ENCODE measurements at places on chromosomes 3 and 15.

DNA sequence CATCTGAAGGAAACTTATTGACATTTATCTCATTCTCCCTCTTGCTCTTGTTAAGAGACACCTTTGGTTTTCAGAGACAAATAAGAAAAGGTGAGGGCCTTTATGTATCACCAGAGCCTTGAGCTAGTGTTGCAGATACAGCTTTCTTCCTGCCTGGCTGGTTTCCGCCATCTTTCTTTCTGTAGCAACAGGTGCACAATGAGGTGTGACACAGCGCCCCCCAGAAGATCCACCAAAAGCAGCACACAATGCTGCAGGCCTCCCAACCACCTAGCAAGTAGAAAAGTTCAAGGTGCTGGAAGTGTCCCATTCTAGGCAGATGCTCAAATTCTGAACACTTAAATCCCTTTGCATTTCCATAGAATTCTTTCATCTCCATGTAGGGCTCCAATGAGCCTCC, 106.6 kb downstream of the FOXP1 start:
- no peak for DNase-seq

GRCh38 chr3:16388850-16389441, 123.9 kb downstream of the OXNAD1 start:
- no peak for DNase-seq

GRCh38 chr3:73245459-73245858, 184.0 kb downstream of the EBLN2 start:
- DNase-seq, result no peak

DNA sequence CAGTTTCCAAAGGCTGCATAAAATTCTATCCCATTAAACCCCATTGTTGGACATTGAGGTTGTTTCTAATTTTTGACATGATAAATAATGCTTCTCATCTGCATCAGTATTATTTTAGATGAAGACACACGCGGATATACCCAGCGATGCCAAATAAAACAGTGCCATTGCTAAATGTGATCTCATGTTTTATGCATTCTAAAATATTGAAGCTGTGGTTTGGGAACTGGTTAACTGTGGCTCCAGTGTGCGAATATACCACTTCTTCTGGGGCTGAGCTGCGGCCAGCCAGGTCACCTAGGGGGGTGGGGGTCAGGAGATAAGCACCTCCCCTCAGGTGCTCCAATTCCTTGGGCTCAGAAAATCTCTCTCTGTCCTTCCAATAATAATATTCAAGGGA, 230.0 kb downstream of the ADAMTS9 start:
- no peak for DNase-seq

DNA sequence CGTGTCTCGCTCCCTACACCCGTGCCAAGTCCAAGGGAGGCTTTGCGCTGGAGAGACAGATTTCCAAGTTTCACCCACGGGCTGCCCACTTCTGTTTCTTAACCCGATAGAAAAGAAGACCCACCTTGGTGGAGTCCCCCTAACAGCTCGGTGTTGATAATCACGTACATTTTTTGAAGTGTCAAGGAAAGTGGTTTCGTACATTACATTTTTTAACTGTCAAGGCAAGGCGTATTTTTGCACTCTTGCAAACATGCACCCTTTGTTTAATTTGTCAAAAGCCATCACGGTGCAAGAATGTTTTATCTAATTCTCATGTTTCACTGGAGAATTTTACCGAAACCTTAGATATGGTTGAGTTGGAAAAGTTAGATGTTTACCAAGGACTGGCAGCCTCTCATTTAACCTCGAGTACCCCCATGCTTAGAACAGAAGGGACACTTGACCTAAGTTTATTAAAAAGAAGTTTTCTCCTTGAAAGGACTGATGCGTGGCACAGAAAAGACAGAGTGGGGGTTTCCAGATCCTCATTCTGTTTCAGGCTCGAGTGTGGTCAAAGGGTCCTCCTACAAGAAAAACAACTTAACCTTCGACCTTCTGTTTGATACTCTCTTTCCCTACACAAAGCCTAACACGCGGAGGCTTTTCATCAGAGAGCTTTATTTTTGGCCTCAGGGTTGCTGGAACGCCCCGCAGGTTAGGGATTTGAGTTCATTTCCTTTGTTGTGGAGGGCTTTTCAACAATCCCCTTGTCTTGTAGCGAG, 882 bp downstream of the GXYLT2 start:
- DNase-seq, result no peak

DNA sequence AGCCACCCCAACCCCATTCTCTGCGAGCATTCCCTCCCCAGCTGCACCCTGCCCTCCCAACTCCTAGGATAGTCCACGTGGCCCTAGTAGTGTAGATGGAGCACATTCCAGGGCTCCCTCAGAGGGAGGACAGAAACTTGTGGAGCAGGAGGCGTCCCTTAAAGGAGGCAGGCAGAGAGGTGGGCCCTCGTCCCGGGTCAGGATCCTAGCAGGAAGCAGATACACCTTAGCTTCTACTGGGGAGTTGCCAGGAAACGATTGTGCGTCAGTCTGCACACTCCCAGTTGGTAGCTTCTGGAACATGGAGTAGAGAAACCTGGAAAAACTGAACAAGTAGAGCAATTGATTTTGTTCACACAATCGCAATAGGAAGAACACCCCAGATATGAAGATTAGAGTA, 43.9 kb upstream of the KLHL25 start:
- DNase-seq, result no peak

DNA sequence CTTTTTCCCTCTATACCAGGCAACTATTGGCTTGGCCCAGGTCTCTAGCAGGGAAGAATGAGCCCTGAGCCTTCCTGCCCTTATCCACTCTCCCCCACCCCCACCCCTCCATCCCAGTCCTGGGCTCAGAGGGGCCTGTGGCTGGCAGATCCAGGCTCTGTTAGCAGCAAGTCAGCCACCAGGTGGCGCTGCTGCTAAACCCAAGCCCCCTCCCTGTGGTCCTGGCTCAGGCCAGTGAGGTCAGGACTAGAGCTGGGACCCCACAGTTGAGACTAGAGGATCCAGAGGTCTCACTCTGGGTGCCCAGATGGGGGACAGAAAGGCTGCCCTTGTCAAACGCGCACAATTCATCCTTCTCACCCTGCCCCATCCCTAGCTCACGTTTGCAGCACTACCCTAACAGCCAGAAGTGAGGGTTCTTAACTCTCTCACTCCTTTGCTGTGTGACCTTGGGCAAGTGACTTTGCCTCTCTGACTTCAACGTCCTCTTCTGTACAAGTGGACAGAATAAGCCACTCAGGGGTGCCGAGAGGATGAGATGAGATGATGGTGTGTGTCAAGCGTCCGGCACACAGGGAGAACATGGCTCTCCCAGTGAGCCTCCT, 46.8 kb upstream of the SLC6A1 start:
- DNase-seq, result peak; percentile 6

- no peak for DNase-seq
These were observed 18.5 kb downstream of the CPNE4 start for GRCh38 chr3:132016061-132017041.

- no peak for DNase-seq
These were observed 59.4 kb downstream of the WNT5A start for GRCh38 chr3:55427739-55428138.

- DNase-seq, result no peak
These were observed 160.9 kb downstream of the SLCO3A1 start for GRCh38 chr15:92014281-92015030.

GRCh38 chr3:191415566-191415965, 45.4 kb upstream of the PYDC2 start:
- DNase-seq, result no peak

- no peak for DNase-seq
These were observed 70.3 kb downstream of the PHC3 start for GRCh38 chr3:170111147-170111771.

Measured in stimulated activated CD8-positive, alpha-beta memory T cell treated with anti-CD3 and anti-CD28 coated beads, Interleukin-4, amount 100 ng/mL, for 4 hours (primary cell).